B cell (primary cell): ENCODE measurements at places on chromosomes 1 and 21.

GRCh38 chr1:47235806-47236205 lies 3.8 kb upstream of the TAL1 start:
- no peak for DNase-seq

DNA sequence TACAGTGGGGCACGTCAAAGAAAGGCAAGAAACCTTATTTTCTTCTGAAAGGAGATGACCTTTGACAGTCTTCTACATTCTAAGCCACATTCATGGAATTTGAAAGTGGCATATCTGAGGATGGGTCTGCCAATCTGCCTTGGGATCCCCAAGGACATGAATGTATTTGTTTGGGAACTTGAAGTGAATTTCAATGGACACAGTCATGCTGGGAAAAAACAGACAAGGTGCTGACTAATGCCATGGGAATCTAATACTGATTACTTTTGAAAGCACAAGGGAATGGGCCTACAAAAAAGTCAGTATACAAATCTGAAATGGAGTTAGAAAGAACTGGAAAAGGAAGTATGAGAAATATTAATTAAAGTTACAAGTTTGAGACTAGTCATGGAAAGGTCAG lies 128.8 kb downstream of the KCNJ6 start:
- DNase-seq, result no peak

DNA sequence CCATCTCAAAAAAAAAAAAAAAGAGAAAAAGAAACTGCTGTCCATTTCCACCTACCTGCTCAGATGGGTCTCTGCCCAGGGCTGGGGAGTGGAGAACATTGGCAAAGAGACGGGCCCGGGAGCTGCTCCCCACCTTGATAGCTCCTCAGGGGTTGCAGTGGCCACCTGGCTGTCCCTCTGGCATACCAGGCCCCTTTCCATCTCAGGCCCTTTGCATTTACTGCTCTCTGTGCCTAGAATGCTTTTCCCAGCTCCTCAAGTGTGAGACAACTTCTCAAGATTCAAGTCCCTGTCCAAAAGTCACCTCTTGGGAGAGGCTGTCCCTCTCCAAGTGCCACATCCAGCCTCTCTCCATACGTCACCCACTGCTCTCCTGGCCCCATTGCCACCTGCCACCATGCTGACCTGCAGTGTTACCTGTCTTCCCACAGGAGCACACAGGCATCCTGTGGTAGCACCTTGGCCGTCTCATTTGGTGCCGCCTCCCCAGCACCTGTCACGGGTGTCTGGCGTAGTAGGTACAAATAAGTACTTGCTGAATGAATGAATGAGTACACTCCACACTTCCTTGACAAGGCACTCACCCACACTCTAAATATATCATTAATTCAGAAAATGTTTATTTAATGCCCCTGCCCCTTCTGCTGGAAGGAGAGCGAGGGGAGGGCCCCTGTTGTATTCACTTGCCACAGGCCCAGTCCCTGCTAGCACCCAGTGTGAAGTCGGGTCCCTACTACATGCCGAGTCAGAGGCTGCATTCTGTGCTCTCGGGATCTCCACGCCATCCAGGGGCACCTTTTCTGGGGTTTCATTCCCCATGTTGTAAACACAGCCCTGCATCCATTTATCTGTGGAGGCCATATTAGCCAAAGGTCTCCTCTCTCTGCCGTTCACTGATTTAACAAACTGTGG lies 48.8 kb downstream of the DISP3 start:
- DNase-seq, result no peak

DNA sequence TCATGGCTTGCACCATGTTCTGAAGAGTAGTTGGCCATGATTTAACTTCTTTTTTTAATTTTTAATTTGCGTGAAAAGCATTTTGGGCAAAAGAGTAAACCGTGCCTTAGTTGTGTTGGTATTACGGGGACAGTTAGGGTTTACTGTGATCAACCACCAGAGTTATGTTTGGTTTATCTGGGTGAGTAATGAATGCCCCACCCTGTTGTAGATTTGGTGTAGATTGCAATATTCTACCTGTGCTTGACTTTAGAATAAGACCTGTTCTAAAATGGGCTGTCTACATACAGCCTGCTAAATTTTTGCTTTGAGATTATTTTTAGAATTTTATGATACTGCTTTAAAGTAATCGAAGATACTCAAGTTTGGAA lies 1.4 kb downstream of the USP25 start:
- DNase-seq, result no peak

DNA sequence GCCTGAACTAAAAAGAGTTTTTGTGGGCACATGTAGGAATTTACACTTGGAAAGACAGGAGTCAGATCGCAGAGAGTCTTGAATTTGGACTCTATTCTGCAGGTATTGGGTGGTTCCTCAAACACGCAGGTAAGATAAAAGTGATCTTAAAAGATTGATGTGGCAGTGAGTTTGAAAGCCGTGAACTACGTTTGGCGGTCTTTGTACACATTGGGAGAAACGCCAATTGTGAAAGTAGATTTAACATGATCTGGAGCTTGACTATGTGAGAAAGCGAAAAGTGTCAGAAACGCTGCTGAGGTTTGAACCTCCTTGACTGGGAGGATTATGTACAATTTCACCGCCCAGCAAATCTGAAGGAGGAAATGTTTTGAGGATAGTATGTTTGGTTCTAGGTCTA lies 1.5 kb upstream of the PPP2R5A start:
- peak; percentile 10 for DNase-seq

DNA sequence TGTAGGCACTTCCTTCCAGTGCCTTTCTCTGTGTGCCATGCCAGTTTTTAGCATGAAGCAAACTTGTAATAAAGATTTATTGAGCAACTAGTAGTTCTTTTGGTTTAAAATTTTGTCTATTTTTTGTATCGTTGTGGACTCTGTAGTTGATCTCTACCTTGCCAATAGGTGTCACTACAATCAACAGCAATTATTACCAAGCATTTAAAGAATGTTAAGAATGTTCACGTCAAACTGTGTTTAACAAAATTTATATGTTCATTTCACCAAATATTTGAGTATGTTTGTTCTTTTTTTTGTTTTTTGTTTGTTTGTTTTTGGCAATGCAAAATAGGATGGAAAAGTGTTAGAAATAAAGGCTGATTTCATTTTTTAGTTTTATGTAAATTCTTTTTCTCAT lies 208.1 kb downstream of the PATJ start:
- no peak for DNase-seq

DNA sequence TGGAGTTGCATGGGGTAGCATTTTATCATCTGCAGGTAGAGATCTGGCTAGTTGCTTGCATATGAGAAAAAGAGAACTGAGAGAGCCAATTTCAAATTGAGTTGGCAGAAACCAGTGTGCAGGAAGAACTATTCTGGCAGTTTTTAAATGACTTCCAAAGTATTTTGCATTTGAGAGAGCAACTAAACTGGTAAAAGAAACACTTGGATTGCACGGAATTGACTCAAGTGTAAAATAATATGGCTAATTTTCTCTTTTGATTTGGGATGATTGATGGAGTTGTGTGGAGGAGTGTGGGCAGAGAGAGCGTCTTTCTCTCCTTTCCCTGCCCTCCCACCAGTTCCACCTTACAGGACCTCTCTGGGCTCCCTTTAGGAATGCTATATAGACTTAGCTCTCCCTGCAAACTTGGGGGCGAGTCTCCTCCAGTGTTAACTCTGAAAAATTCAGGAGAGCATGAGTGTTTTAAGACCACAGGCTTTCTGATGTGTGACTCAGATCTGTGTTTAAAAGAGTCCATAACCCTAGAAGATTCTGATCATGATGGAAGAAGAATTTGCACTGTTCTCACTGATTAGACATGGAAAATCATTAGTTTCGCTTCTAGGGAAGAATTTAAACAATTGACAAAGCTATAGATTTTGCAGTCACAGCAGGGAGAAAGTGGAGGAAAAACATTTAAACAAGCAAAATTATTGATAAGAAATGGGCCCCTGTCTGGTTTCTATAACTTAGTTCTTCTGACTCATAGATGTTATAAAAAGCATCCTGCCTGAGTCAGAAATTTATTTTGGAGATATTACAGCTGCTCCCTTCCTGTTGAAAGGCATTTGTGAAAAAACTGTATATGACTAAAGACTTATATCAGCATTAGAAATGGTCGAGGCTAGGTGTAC lies 24.9 kb upstream of the CTBS start:
- no peak for DNase-seq

GRCh38 chr21:34187935-34188334 lies 114.6 kb downstream of the MRPS6 start:
- no peak for DNase-seq

DNA sequence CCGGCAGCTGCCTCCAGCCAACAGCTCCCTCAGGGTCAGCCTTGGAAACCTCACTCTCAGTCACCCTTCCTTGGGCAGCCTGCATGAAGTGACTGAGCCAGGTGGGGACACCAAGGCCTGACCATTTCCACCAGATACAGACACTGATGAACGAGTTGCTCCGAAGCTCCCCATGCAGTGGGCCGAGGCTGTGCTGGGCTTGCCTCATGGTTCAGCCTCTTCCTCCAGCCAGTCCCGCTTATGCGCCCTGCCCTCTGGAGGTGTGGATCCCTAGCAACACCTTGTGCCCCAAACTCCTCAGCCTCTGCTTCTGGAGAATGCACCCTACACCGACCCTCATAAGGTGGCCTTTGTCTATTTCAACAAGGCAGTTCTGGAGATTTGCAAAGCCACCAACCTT lies 236.0 kb downstream of the RRAGC start:
- DNase-seq, result no peak

DNA sequence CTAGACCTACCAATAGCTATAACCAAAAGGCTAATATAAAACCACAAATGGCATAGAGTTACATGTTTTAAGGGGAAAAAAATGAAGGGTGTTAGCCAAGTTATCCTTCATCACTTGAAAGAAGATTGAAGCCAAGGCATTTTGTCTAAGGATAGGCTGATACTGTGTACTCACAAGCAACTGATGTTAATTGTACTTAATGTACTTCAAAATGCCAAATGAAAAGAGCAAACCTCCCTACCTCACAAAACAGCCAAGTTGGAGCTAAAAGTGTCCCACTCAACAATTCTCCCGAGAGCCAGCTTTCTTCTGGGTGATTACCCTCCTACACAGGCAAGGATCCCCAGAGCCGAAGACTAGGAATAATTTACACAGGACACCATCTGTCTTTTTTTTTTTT lies 4.4 kb upstream of the IGSF3 start:
- DNase-seq, result no peak

DNA sequence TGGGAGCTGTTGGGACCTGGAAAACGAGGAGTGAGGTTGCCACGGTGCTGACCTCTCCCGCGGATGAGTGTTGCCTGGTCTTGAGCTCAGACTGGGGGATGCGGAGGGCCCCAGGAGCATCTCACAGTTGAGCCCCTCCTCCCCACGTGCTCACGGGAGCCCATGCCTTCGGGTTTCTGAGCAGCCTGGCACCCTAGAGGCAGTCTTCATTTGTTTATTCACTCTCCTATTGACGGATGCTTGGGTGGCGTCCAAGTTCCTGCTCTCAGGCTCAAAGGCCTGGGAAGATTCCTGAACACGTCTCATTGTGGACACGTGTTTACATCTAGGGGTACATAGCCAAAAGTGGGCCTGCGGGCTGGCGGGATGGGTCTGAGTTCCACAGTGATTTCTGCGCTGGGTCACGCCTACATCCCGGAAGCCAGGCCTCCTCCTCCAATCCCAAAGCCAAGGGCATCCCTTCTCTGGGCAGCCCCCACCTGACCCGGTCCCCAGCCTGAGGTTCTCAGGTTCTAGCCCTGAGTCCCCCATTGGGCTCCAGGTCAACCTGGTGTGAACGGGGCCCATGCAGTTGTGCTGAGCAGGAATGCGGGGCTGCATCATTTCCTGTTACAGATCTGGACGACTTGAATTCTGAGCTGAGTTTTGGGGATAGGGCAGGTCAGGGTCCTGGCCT lies 14.7 kb downstream of the WNT3A start:
- no peak for DNase-seq

DNA sequence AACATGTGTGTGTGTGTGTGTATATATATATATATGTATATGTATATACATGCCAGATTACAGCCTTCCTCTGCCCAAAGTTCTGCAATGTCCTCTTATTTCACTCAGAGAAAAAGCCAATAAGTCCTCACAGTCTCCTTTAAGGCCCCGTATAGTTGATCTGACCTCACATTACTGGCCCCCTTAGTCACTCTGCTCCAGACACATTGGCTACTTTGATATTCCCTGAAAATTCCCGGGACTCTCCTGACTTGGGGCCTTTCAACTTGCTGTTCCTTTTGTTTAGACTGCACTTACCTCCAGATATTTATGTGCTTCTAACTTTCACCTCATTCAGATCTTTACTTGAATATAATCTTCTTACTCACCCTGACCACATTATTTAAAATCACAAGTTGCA lies 4.2 kb upstream of the BSDC1 start:
- DNase-seq, result no peak

DNA sequence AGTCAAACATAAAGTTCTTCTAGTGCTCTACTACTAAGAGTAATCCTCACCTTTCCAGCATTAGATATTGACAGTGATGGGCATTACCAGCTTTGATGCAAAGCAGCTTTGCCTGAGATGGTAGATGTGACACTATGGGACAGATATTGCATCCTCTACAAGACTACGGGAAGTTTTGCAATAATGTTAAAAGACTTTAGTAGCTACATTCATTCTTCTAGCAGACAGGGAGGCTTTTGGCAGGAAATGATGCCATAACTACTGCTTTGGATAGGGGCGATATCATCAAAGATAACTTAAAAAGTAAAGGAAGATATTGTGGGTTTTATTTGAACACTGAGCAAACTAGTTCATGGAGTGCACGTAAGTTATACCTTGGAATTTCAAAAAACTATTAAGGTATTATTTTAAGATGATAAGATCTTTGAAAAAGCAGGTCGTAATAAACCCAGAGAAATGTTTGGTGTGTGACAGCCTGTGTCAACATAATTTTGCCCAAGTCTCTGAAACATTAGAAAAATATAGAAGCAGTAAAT lies 368.3 kb upstream of the TMPRSS15 start:
- DNase-seq, result no peak

GRCh38 chr1:216686860-216687766 lies 36.1 kb downstream of the ESRRG start:
- DNase-seq, result peak; percentile 1

GRCh38 chr1:217021956-217022355 lies 298.7 kb upstream of the ESRRG start:
- no peak for DNase-seq

DNA sequence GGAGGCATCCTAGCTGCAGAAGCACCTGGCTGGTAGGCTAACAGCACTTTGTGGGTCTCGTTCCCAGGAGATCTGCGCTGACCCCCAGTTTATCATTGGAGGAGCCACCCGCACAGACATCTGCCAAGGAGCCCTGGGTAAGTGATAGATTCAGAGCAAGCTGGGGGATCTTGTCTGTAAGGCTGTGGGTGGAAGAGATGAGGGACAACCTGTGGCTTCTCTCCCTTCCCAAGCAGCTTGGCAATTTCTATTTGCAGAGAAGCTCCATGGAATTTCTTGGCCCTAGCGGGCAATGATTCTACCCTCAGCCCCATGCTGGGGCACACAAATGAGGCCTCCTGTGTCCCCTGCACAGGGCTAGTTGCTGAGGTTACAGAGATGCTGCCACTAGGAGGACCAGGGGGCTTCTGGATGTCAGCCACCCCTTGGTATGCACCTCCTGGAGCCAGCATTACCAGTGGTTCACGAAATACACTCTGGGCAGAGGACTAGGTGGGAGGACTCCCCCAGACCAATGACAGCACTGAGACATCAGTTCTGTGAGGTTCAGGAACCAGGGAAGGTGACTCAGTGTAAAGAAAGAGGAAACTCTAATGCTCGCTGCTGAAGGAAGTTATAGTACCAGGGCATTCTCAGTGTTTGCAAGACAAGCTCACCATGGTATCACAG lies 5.5 kb downstream of the CAPN2 start:
- DNase-seq, result peak; percentile 15

- no peak for DNase-seq
Observed at GRCh38 chr1:235357485-235358373, 9.5 kb upstream of the TBCE start.
